ENCODE measurements at places on chromosomes 2 and 18.

DNA sequence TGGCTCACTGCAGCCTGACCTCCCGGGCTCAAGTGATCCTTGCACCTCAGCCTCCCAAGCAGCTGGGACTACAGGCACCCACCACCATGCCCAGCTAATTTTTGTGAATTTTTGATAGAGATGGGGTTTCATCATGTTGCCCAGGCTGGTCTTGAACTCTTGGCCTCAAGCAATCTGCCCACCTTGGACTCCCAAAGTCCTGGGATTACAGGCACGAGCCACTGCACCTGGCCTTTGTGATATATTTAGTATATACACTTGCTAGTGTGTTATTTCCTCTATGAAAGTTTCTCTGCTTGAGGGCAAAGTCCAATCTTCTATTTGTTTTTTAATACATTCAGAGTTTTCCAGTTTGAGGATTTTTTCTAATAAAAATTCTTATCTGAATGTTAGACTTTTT, 119.3 kb downstream of the GALNT3 start:
- DNase-seq, result no peak

DNA sequence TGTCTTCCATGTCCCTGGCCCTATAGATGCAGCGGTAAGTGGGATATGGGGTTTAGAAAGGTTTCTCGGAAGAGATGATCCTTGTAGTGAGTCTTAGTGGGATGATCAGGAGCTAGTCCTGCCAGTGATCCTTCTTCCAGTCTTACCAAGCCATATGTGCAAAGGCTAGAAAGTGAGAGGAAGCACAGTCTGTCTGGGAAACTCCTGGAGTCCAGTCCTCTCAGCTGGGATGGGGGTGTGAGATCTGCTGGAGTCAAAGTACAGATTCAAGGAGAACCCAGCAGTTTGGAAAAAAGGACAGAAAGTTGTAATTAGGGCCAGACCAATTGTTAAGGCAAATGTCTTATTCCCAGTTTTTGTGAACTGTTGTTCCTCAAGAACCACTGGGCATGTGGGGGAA, 83.3 kb downstream of the LIMS1 start:
- DNase-seq, result no peak

- DNase-seq, result no peak
Measured at GRCh38 chr2:109530712-109531111, 83.1 kb downstream of the SEPTIN10 start.

- no peak for DNase-seq
Measured at GRCh38 chr2:144248350-144249034, 271.4 kb downstream of the ZEB2 start.

DNA sequence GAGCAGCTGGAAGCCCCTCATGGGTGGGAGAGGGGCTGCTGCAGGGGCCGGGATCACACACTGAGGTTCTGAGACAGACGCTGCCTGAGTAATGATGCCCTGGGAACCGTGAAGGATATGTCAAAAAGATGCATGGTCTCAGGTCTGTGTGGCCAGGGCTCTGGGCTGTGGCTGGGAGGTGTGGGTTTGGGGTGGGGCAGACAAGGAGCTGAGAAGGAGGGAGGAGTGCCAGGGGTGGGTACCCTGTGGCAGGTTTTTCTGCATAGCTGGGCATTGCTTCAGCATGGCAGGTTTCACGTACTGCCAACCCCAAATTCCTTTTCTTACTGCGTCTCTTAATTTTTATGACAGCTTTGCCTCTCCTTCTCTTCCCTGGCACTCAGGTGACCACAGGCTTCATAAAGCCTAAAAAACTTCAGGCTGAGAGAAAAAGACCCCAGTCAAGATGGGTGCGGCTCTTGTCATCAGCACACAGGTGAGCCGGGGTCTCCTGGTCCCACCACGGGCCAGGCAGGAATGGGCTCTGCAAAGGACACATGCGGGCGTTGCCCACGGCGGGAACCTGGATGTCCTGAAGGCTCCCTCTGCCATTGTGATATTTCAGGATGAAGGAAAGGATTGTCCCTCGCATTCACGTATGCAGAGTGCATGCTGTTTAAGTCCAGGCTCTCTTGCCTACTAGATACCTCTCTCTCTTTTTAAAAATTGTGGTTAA, 18.0 kb downstream of the MALL start:
- no peak for DNase-seq

DNA sequence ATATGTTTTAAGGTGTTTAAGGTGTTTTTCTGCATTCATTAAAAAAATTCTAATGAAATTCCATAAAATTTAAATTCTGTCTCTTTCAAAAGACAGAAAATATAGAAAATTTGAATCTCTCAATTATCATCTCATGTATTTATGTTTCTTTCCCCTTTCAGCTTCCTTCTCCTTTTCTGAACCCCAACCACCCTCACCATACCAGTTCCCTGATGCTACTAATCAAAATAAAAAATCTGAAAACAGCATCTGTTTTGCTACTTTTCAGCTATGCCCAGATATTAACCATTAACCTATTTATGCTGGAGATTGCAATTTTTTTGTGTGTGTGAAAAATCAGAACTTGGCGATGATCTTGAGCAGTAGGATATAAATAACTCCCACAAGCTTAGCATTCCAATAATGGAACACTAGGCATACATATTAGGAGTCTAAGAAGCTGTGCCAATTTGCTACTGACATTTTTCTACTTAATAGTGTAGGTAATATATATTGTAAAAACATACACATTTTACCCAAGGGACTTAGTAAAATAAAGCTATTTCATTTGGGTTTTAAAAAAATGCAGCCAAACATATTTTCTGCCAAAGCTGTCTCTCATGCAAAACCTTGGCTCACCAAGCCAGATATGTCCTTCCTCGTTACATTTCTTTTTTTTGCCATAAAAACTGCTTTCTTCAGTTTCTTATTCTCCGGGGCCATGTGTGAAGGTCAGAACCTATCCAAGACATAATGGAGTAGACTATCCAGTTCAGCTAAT, 32.6 kb upstream of the AGPS start:
- no peak for DNase-seq

- no peak for DNase-seq
Measured at GRCh38 chr18:27616324-27616723, 431.2 kb upstream of the CHST9 start.

GRCh38 chr2:121771976-121772742, 16.7 kb downstream of the TSN start:
- no peak for DNase-seq

DNA sequence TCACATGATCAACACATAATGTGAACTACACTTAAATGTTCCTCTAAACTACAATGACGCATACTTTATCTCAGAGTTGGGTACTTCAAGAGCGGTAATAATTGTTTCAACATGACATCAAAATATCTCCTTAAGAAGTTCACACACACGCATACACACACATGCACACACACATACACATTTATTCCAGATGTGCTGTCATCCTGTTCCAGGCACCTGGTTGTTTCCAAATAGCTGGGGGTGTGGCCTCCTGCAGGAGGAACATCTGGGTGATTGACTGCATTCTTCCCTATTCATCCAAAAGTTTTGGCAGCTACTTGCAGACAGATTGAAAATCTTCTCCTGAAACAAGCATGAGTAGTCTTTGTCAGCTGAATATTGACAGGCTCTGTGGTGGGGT, 37.9 kb upstream of the PIK3C3 start:
- DNase-seq, result no peak

GRCh38 chr18:23547306-23547705, 39.0 kb downstream of the NPC1 start:
- DNase-seq, result no peak

DNA sequence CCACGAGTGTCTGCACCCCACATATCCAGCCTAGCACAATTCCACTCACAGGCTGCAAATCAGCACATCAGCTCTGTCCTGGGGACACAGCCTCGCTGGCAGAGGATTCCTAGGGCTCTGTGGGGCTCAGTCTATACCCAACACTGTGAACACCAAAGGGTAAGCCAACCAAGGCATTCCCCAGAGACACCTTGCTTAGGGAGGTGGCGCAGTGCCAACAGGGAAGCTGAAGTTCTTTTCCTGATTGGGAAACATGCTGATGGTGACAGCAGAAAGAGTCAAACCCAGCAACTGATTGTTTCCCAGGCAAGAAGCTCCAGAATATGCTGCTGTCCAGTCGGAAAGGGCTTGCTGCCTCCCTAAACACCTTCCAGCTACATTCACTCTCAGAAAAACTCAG, 55.8 kb downstream of the TTC32 start:
- no peak for DNase-seq

- no peak for DNase-seq
Measured at GRCh38 chr2:233997707-233998106, 52.8 kb upstream of the SPP2 start.

DNA sequence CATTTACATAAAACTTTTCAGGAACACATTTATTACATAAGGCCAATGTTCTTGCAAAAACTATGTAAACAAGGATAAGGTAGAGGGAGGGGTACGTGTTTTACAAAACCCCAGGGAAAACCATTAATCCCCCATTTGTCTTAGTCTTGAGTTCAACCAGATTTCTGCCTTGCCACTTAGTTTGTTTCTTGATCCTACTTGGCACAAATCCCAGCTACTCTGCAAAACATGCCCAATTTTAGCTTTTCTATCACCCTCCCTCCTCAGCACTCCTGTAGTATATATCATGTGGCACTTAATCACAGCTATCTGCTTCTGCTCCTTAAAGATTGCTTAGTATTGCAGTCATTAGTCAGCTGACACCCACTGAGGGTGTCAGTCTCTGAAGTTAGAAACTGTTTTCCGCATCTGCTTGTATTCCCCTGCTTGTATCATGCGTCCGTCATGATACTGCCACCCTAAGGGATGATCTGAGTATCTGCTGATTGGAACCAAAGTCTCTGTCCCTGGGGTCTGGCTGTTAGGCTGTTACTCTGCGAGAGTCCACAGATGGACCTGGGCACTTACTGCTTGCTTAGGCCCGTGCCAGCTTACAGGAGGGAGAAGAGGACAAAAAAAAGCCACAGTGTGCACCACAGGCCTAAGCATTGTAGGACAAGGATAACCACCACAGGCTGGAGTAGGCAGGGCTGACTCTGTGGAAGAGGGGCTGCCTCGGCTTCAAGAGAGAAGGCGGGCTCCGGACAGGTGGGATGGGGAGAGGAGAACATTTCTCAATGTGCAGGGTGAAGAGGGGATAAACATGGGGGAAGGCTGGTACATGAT, 82.2 kb downstream of the EPAS1 start:
- no peak for DNase-seq

DNA sequence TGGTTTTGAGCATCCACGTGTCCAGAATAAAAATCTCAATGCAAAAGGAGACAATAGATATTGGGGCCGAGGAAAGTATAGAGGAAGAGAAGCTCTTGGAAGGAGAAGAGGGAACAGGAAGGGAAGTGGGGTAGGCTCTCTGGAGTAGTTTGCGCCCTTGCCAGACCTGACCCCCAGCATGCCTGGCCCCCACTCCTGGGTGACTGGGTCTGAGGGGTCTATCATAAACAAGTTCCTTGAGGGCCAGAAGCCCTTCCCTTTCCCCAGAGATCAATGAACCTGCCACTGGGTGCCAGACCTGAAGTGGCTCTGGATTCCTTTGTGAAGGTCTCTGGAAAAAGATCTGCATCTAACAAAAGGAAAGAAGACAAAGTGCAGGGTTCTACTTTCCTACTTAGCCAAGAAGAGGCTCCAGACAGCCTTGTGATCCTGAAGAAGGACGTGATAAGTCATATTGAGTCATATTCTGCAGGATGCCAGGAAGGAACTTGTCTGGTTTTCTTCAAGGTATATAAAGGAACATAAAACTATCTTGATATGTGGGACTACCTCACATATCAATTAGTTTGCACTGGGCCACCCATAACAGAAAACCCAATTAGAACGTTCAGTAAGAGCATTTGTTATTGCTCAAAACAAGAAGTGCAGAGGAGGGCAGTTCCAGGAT, 18.7 kb upstream of the ATOH8 start:
- DNase-seq, result no peak

GRCh38 chr2:239488125-239488524, 87.3 kb upstream of the HDAC4 start:
- no peak for DNase-seq

DNA sequence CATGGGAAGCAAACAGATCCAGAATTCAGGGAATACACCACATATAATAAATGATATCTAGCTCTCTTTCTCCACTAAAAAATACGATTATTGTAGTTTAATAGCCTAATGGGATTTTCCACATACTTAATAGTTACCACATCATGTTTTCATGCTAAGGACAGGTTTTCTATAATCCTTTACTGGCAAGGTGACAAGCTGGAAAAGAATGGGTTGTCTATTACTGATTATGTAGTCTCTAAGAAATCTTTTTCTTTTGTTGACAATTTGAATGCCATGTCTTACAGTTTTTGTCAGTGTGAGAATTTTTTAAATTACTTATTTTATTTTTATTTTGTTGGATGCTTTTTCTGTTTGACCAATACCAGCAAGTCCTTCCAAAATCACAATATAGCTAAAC, 177.8 kb downstream of the GALNT13 start:
- no peak for DNase-seq

- no peak for DNase-seq
Measured at GRCh38 chr2:237480556-237480955, 6.5 kb upstream of the MLPH start.

- DNase-seq, result no peak
Measured at GRCh38 chr2:29463181-29463900, 348.1 kb downstream of the CLIP4 start.

- no peak for DNase-seq
Measured at GRCh38 chr2:241177526-241178334, 10.7 kb upstream of the ANO7 start.

DNA sequence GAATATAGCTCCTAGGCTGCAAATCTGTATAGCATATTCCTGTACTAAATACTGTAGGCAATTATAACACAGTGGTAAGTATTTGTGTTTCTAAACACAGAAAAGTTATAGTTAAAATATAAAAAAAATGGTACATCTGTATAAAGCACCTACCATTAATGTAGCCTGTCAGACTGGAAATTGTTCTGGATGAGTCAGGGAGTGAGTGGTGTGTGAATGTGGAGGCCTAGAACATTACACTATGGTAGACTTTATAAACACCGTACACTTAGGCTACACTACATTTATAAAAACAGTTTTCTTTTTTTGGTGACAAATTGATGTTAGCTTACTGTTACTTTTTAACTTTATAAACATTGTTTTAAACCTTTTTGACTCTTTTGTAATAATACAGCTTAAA, 226.3 kb downstream of the CCDC85A start:
- DNase-seq, result no peak

DNA sequence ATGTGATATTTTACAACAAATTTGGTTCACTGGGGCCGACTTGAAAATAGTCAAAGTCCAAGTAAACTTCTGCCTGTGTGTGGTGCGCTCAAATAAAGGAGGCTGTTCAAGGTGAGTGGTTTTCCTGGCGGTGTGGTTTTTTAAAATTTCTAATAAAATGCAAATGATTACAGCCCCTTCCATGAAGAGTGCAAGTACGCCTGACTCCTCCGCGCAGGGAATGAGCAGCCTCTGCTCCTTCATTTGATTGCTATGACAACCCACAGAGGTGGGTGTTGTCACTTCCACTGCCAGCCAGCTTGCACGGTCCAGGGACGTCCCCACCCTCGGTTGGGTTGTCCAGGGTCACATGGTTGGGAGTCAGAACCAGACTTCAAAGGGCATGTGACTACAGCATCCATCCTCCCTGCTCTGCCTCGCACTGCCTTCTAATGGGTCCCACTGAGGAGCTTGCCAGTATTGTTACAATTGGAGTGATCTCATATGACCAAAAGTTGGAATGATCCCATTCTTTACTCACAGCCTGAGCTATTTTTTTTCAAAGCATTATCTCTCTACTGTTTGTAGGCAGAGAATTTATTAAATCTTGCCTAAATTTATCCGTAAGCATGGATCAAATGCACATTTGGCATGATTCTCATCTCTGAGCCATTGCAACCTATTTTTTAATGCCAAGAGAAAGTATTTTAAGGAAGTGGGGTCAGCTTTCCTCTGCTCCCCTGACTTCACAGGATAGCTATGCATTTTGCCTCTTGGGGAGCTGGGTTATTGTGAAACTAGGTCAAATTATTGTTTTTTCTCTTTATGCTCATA, 121.3 kb downstream of the AGAP1 start:
- no peak for DNase-seq

Data from stimulated activated CD8-positive, alpha-beta memory T cell treated with anti-CD3 and anti-CD28 coated beads, Interleukin-7, amount 100 ng/mL, for 4 hours (primary cell).